ENCODE measurements at places on chromosomes 16 and 17.

DNA sequence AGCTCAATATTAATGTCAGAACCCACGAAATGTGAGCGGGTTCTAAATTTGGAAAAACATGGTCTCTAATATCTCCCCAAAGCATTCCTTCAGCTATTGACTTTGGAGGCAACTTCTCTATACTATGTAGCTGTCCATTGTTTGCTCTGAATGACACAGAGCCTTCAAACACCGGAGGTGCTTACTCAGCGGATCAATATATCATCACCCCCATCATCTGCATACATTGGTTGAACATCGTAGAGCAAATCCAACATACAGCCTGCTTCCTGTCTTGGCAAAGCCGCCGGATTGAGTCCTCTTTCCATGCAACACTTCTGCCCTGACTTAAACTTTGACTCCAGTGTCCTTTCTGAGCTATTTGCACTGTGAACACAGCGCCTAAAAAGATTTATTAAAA lies 61.3 kb downstream of the C17orf67 start:
- no peak for DNase-seq

DNA sequence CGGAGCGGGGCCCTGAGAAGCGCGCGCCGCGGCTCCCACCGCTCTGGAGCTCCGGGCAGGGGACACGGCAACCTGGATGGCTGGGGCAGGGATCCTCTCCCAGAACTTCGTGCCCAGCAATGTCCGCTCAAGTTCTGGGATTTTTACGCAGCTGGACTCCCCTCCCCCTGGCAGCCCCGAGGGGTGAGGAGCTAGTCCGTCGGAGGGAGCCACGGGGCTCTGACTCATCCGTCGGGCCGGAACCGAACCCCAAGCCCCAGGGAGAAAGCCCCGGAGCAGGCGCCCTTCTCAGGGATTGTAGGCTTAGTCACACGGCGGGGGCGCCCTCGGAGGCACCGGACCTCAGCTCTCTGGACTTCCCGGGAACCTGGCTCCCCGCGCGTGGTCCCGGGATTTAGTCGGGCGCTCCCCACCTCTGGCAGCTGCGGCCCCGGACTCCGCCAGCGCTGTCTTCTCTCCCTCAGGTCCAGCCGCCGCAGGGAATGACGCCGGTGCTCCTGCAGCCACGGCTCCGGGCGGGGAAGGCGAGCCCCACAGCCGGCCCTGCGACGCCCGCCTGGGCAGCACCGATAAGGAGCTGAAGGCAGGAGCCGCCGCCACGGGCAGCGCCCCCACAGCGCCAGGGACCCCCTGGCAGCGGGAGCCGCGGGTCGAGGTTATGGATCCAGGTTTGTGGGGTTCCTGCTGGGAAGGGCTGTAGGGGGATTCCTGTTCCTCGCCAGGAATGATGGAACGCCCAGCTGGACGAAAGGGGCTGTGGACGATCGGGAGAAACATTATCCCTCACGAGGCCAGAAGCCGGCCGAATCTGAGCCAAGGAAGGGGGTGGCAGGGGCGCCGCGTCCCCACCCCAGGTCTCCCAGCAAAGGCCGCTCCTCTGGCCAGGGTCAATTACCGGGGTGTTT lies 830 bp downstream of the SPHK1 start:
- peak; percentile 33 for DNase-seq

DNA sequence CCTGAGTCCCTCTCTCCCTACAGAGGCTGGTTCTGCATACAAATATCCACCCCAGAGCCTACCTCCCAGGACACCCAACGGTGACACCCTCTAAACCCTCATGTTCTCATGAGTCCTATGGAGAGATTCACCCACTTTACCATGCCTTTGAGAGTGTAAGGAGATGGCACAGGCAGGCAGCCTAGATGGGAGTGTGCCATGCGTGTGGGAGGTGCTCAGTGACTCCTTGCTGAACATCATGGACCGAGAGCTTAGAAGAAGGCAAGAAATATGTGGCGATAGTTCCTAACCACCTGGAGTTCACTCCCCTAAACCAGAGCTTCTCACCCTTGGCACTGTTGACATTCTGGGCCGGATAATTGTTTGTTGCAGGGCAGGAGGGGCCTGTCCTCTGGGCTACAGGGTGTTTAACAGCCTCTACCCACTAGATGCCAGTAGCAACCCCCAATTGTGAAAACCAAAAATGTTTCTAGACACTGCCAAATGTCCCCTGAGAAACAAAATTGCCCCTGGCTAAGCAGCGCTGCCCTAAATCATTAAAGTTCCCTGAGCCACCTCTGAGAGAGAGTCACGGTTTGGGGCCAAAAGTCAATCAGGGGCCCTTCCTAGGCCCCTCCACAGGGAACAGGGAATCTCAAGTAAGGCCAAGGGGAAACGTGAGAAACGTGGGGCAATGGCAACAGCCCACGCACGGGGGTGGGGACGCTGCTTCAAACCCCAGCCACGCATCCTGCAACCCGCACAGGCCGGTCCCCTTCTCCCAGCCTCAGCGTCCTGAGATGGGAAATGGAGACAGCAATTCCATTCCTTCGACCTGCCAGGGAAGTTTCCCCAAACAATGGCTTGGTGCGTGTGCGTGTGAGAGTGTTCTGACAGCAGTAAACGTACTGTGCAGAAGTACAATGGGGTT lies 66.8 kb downstream of the C16orf78 start:
- no peak for DNase-seq

DNA sequence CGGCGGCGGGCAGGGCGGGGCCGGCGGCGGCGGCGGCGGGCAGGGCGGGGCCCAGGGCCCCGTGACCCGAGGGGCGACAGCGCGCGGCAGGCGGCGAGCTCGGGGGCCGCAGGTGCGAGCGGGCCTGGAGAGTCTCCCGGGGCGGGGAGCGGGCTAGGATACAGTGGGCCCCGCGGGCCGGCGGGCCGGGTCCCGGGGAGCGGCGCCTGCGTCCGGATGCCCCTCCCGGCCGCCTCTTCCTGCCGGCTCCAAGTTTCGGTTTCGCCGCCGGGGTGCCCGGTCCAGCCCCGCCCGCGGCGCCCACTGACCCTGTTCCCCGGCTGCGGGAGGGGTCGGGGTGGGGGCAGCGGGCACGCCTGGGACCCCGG lies at the start of gene RNF213:
Gene RNF213, plus strand, starts transcription at position 62 of the 368 bp plus-strand sequence. CDS start 2,830 bp downstream, outside the sequence.
- peak; percentile 46 for DNase-seq

GRCh38 chr16:78894886-78895285 lies 705.7 kb downstream of the MAF start:
- peak; percentile 9 for DNase-seq
